ENCODE measurements at places on chromosomes 1 and 21.

- DNase-seq, result no peak
Observed at GRCh38 chr21:44713130-44713529, 1.8 kb upstream of the TSPEAR start.

DNA sequence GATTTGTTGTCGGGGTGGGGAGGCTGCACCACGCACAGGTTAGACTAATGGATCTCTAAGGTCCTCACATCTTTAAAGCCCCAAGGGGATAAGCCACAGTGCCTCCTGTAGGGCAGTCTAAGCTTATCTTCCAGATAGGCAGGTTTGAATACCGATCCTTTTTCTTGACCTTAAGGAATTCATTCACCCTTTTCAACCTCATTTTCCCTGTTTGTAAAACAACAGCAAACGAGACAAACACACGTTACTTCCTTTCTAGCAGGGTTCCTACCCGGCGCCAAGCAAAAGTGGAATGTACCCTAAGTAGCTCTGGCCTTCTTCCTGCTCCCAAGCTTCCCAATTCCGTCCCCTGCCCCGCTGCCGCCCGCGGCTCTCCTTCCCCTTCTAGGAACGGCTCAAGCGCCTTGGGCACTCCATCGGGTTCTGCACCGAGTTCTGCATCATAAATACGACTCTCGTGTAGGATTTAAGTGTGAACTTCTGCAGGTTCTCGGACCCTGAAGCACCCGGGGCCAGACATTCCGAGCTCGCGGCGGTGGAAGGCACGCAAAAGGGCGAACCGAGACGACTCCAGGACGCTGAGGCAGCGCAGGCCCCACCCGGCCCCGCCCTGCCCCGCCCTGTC, 548 bp upstream of the CDC20 start:
- DNase-seq, result no peak

DNA sequence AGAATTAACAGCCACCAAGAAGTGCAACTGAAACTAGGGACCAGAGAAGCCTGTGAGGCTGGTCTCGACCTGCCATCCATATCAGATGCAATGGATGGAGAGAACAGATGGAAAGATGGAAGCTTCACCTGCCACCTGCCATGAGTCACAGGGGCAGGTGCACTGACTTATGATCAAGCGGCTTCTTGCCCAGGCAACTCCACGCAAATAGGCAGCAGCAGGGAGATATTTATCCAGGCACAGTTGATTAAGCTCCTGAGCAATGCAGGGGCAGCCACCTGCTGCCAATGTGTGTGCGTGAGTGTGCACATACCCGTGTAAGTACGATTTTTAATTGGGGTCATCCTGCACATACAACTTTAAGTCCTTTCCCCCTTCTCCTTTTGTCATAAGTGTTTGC, 174.2 kb downstream of the PTPRU start:
- no peak for DNase-seq

- DNase-seq, result no peak
Observed at GRCh38 chr1:233982827-233983518, 78.5 kb downstream of the SLC35F3 start.

- no peak for DNase-seq
Observed at GRCh38 chr1:173356191-173356762, 120.9 kb upstream of the PRDX6 start.

GRCh38 chr21:18493422-18493821, 89.8 kb upstream of the TMPRSS15 start:
- DNase-seq, result no peak

- DNase-seq, result no peak
Observed at GRCh38 chr1:97792655-97793054, 128.2 kb downstream of the DPYD start.

- DNase-seq, result no peak
Observed at GRCh38 chr1:151988405-151988923, 5.2 kb downstream of the S100A10 start.

GRCh38 chr21:42236014-42236413, 17.1 kb downstream of the ABCG1 start:
- no peak for DNase-seq

- DNase-seq, result no peak
Observed at GRCh38 chr1:100952104-100952745, 56.3 kb downstream of the SLC30A7 start.

DNA sequence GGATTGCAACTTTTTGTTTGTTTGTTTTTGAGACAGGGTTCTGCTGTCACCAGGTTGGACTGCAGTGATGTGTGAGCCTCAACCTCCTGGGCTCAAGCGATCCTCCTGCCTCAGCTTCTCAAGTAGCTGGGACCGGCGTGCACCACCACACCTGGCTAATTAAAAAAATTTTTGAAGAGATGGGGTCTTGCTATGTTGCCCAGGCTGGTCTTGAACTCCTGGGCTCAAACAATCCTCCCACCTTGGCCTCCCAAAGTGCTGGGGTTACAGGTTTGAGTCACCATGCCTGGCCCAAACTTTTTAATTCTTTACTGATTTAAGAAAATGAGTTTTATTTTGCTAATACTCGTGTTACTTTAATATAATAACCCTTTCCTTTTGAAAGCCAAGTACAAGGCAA, 31.5 kb upstream of the SERPINC1 start:
- DNase-seq, result no peak

- DNase-seq, result no peak
Observed at GRCh38 chr1:69110851-69111250, 456.9 kb upstream of the LRRC7 start.

GRCh38 chr1:24341260-24341659, 22.1 kb downstream of the GRHL3 start:
- DNase-seq, result no peak

DNA sequence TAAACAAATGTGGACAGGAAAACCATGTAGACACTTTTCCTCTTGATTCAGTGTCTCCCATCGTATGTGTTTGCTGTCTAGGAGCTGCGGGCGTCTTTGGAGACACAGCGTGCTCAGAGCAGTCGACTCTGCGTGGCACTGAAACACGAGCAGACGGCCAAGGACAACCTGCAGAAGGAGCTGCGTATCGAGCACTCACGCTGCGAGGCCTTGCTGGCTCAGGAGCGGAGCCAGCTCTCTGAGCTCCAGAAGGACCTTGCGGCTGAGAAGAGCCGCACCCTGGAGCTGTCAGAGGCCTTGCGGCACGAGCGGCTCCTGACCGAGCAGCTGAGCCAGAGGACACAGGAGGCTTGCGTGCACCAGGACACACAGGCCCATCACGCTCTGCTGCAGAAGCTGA, 27.2 kb upstream of the DIP2A start:
- DNase-seq, result no peak

DNA sequence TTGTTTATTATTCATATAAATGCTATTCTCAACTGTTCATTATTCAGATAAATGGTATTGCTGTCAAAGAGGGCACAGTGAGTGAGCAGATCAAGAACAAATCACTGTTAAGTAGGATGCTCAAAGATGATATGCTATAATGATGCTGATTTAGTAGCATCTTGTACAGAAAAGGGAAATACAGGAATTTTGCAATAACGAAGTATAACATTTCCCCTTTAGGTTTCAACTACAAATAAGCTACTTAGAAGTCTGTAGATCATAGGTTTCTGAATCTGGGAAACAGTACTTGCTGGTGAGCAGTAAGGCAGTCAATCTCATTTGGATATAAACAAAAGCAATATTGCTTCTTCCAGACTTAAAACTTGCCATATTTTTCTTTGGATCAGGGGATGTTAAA, 27.3 kb upstream of the RCOR3 start:
- no peak for DNase-seq

DNA sequence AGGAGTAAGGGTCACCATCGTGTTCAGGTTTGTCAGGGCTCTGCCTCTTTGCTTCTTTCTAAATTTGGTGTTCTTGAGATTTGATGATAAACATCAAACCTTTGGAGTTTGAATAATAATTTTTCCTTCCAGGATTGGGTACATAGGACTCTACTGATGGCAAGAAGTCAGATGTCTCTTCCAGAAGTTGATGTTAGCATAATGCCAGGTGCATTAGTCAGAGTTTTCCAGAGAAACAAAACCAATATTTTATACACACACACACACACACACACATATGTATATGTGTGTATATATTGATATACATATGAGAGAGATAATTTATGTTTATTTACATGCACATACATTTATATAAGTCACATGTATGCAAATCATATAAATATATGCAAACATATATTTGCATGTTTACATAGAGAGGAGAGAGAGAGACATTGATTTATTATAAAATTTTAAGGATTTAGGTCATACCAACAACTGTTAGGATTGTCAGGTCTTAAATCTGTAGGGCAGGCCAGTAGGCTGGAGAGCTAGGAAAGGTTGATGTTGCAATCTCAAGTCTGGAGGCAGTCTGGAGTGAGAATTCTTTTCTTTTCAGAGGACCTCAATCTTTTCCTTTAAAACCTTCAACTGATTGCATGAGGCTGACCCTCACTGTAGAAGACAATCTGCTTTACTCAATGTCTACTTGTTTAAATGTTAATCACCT, 199.2 kb downstream of the HLX start:
- no peak for DNase-seq

- DNase-seq, result no peak
Observed at GRCh38 chr1:3444298-3444697, 10.2 kb upstream of the ARHGEF16 start.

DNA sequence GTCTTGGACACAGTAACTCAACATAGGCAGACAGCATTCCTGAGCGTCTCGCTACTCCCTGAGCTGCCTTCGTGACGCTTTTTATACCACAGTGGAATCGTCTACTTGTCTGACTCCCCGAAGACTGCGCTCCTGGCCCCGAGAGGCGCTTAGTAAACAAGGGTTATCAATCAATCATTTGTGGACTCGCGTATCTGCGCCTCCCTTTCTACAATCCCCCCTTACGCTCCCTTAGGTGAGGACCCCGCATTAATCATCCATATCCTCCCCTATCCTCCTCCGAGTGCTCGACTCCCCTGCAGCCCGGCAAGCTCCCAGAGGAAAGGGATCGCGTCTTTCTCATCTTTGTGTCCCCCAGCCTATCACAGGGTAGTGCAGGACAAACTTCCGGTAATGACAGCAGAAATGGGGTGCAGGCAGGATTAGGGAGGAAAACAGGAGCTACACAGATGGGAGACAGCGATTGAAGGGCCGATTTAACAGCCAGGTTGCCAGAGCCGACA, 522 bp downstream of the TMEM59 start:
- peak; percentile 59 for DNase-seq

- DNase-seq, result no peak
Observed at GRCh38 chr21:43210454-43211071, 41.8 kb downstream of the CRYAA start.

- DNase-seq, result no peak
Observed at GRCh38 chr1:28050776-28051175, 37.6 kb downstream of the EYA3 start.

- DNase-seq, result no peak
Observed at GRCh38 chr1:157196245-157196543, 58.0 kb upstream of the ETV3 start.

DNA sequence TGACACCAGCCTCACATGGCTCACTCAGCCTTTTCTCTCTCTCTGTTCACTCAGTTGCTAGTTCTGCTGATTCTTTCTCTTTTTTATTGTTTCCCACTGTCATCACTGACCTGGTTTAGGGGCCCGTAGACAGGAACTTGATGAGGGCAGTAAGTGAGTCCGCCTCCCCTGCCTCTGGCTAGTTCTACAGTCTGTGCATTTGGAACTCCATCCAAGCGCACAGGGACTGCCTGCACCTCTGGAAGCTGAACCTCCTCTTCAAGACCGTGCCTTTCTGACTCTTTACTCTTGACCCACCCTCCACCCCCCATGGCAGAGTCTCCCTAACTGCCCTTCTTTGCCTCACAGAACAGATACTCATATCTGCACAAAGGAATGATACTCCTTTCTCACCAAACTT, 4.2 kb downstream of the TENT5C start:
- no peak for DNase-seq

GRCh38 chr21:46195595-46196195, 11.4 kb upstream of the SPATC1L start:
- DNase-seq, result no peak

GRCh38 chr1:84348759-84349158, 47.3 kb downstream of the SAMD13 start:
- no peak for DNase-seq

- no peak for DNase-seq
Observed at GRCh38 chr1:215517441-215517891, 49.6 kb upstream of the KCTD3 start.

GRCh38 chr1:220528679-220529501, 954 bp downstream of the MARK1 start:
- DNase-seq, result no peak

DNA sequence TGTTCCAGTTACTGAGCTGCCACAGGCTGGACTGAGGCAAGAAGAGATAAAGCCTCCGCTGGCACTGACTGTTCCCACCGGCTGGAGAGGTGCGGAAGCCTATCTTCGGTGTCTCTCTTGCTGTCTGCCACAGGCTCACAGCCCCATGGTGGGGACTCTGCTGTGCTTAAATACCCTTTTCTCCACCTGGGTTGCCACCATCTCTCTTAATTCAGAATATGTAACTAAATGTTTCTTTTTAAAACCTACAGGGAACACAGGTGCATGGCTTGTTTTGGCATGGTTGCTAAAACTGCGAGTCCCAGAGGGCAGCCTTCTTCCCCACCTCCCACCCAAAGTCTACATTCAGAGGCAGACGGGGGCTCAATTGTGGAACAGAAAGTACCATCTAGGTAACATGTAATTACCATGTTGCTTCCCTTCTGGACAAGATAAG, 8.1 kb upstream of the LBR start:
- DNase-seq, result no peak

GRCh38 chr1:109011335-109011734, 30.6 kb downstream of the WDR47 start:
- DNase-seq, result no peak

DNA sequence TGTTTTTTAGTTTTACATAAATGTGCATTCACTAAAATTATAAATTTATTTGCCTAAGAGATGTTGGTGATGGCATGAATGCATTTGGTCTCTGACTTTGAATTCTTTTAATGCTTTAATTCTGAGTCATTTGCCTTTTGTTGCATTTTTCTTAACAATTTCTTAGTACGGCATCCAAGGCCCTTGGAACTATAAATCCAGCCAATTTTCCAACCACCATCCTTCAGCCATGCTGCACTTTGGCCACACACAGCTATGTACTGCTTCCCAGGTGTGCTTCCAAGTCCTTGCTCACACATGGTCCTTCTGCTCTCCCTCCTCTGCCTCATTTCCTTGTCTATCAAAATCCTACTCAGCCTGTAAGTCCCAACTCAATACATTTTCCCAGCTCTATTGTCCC, 161.0 kb downstream of the DHRS3 start:
- no peak for DNase-seq

- DNase-seq, result peak; percentile 84
Observed at GRCh38 chr1:7667625-7668218, 103.4 kb upstream of the VAMP3 start.

Data from CD8-positive, alpha-beta memory T cell (primary cell).